Iris pigment epithelial cell (primary cell): ENCODE measurements at places on chromosomes 3 and 15.

DNA sequence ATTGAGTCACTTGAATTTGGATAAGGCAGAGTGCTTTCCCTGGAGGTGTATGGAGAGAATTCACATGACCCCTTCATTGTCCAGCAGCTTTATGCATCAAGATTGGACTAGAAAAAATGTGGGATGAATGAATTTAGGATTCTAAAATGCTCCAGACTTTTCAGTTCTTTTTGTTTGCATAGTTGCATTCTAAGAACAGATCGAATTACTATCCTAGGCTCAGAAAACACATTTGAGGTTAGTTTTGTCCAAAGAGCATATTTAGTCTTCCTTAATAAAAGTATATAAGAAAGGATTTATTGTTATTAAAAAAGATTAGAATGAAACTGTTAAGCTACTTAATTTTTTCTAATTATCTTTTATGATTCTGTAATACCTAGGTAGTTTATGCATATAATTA is 127.4 kb downstream of the UBE2E2 start:
- no peak for DNase-seq

DNA sequence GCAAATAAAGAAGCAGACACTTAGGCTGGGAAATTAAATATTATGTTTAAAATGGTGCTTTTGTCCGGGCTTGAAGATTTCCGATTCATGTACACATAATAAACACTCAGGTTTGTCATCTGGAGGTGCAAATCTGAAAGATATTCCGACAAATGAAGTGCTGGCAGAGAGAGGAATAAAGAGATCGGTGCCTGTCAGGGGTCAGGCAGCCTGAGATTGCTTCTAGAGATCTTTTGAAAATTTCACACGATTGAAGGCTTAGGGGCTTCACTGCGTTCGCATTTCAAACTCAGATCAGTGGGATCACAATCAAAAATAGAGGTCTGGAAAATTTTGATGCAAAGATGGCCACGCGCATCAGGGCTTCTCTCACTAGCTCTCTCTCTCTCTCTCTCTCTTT is 33.2 kb downstream of the NR2F2 start:
- DNase-seq: no peak

DNA sequence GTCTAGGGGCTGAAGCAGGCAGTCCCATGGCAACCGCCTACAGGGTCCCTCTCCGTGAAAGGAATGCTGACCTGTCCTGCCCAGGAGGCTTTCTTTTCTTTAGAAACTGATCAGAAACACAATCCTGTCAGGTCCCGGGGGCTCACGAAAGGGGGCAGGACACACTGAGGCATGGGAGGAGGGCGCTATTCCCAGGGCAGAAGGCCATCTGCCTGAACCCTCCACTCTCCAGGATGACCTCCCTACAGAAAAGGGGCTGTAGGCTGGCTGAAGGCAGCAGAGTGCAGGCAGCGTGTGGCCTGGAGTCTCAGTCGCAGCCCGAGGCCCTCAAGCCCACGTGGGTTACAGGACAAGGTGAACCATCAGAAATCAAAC is 18.4 kb upstream of the LRRK1 start:
- no peak for DNase-seq

- no peak for DNase-seq
These were observed 2.0 kb upstream of the GANC start for GRCh38 chr15:42270996-42271395.

- DNase-seq: no peak
These were observed 14.1 kb upstream of the TMEM115 start for GRCh38 chr3:50373146-50374051.

- no peak for DNase-seq
These were observed 1.6 kb downstream of the EIF4A2 start for GRCh38 chr3:186784820-186785494.

- no peak for DNase-seq
These were observed 12.2 kb upstream of the ALDH1A3 start for GRCh38 chr15:100867433-100867832.

DNA sequence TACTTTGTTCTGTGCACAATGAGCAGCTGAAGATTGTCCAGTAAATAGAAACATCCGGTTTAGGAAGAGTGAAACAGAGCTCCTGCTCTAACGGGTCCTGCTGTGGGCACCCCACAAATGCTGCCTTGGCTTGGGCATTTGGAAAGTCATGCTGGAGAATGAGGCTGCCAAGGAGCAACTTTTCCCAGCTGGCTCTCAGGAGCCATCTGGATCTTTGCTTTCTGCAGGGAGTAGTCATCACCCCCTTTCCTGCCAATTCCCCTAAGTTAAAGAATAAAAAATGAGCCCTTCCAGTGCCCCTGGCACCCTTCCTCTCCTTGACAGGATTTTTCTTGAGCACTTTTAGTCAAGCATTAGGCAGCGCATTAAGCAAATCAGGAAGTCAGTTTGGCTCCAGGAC is 90.0 kb downstream of the FAM43A start:
- no peak for DNase-seq

- no peak for DNase-seq
These were observed 13.3 kb upstream of the SH3BP5 start for GRCh38 chr3:15345608-15346137.

GRCh38 chr3:51385621-51386091 is 565 bp downstream of the MANF start:
- no peak for DNase-seq

DNA sequence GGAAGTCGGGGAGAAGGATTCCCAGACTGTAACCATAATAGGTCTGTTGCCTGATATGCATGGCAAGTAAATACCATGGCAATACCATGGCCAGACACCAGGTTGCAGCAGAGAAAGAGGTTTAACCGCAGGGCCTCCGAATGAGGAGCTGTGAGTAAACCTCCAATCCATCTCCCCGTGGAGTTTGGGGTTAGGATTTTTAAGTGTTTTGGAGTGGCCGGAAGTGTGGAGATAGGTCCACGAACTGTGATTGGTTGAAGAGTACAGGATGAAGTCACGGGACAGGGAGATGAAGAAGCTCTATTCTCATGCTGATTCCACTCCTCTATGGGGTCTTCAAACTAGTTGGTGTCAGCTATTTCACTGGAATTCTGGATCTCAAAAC is 127.9 kb downstream of the ST8SIA2 start:
- peak; percentile 67 for DNase-seq

- DNase-seq: peak; percentile 94
These were observed 5.8 kb downstream of the PRRT3 start for GRCh38 chr3:9946112-9947024.

DNA sequence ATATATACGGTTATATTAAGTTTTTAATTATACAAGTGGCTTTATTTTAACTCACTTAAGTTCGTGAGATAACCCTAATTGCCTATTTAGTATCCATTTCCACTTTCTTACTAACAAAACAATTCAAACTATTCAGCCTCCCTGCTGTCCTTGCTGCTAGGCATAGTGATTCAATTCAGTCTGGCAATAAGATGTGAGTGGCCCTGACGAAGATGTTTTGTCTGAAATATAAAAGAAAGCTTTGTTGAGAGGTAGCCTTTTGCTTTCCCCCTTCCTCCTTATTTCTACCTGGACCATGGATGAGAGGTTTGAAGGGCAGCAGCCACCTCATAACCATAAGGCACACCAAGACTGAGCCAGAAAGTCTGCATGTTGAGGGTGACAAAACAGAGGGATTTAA is 89.3 kb upstream of the TRIM42 start:
- no peak for DNase-seq

DNA sequence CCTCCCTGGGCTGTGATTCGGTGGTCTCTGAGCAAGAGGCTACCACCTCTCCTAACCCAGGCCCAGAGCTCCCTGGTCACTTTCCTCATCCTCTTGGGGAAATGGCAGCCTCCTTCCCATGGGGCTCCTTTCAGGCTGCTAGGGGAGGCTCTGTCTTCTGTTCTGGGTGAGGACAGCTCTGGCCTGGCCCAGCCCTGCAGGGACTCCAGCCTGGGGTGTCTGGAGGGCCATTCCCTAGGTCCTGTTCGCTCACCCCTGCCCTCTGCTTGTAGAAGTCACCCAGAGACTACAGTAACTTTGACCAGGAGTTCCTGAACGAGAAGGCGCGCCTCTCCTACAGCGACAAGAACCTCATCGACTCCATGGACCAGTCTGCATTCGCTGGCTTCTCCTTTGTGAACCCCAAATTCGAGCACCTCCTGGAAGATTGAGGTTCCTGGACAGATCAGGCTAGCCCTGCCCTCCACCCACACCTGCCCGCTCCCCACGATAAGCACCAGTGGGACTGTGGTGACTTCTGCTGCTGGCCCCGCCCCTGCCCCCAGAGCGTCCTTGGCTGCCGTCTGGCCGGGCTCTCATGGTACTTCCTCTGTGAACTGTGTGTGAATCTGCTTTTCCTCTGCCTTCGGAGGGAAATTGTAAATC is 30.9 kb downstream of the PRKCD start:
- DNase-seq: no peak

GRCh38 chr3:50442945-50443579 is 60.4 kb downstream of the CACNA2D2 start:
- DNase-seq: no peak

GRCh38 chr15:40906991-40907802 is 12.9 kb downstream of the VPS18 start:
- no peak for DNase-seq

DNA sequence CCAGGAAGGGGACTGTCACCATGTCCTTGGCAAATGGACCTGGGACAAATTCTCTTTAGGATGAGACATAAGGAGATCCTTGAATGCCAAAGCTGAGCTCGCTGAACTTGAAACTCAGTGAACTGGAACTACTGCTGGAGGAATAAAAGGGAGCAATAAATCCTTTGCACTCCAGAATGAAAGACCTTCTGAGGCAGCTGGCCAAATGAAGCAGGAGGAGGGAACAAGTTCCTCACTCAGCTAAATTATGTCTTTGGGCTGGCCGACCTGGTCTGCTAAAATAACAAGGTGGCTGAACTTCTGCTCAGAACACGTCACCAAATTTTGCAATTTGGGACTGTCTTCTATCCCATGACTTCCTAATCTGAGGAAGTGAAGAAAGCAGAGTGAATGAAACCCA is 314.7 kb downstream of the LPP start:
- peak; percentile 45 for DNase-seq

DNA sequence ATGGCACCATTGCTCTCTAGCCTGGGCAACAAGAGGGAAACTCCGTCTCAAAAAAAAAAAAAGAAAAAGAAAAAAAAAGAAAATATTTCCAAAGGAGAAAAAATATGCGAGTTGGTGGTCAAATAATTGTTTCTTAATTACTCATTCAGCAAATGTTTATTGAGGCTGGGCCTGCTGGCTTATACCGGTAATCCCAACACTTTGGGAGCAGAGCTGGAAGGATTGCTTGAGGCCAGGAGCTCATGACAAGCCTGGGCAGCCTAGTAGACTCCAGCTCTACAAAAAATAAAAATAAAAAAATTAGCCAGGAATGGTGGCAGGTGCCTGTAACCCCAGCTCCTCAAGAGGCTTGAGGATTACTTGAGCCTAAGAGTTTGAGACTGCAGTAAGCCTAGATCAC is 4.1 kb downstream of the KNL1 start:
- no peak for DNase-seq

DNA sequence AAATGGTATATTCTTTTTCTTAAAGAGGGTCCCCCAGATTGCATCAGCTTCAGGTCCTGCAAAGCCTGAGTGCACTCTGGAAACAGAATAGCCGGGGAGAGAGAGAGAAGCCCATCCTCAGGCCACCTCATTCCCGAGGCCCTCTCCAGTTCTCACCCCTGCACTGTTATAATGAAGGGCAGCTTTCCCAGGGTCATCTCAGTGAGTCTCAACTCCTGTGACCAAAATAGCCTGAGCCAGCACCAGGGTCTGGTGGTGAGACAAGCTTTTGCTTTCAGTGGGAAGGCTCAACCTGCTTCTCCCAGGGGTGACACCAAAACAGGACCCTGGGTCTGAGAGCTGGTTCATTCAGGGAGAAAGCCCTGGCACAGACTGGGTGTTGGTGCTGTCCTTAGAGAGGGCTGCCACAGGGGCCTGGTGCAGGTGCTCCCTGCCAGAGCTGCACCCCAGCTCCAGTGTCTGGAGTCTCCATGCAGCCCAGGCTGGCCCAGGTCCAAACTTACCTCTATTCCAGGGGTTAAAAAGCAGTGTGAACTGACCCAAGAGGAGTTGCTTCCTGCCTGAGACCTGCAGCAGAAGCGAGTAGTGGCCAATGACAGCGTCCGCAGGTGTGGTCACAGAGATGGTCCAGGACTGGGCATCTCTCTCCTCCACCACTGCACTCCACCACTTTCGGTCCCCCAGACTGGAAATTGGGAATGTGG is 6.1 kb downstream of the EPB42 start:
- no peak for DNase-seq

- no peak for DNase-seq
These were observed 66.1 kb downstream of the GJD2 start for GRCh38 chr15:34688699-34689098.

GRCh38 chr15:32098033-32098432 is 67.7 kb downstream of the CHRNA7 start:
- DNase-seq: no peak

GRCh38 chr3:126528419-126528799 is 4.5 kb downstream of the CHST13 start:
- DNase-seq: no peak

GRCh38 chr15:49467746-49468480 is 44.9 kb downstream of the FGF7 start:
- DNase-seq: peak; percentile 54

DNA sequence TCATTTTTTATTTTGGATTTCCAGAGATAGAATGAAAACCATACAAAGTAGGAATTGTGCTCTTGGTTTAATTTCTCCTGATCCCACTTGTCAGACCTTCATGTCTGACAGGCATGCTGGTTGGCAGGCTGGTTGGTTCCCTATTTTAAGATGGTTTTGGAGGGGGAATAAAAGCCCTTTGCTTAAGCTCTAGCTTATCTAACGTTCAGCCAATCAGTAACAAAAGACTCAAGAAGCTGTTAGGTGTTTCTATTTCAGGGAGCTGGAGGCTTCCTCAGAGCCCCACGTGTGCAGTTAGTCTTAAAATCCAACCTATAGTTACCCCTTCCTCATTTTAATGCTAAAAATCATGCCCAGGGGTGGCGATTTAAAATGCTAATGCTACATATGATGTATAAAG is 40.5 kb upstream of the XIRP1 start:
- no peak for DNase-seq

GRCh38 chr3:117200962-117201361 is 491.4 kb downstream of the TUSC7 start:
- DNase-seq: no peak

DNA sequence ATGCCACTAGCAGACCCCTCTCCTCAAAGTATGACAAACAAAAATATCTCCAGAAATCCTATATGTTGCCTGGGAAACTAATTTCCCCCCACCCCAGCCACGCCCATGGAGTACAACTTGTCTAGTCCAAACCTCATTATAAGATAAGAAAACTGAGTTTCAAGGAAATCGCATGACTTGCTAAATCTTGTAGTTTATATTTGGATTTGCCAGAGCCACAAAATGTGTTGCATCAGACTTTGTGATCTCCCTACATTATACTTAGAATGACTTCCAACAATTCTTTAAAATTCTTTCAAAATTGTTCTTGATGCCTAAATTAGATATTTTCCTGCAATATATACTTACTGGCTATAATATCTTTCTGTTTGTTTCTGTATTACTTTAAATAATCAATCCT is 1034.4 kb downstream of the IGSF11 start:
- DNase-seq: no peak

GRCh38 chr3:195269375-195270078 is 1.4 kb downstream of the XXYLT1 start:
- no peak for DNase-seq

- peak; percentile 56 for DNase-seq
These were observed 12.9 kb downstream of the SEC11A start for GRCh38 chr15:84702961-84703482.

- DNase-seq: no peak
These were observed 17.5 kb upstream of the EIF2B5 start for GRCh38 chr3:184117636-184118035.

GRCh38 chr3:52120556-52121463 is 33.4 kb downstream of the POC1A start:
- no peak for DNase-seq

- DNase-seq: no peak
These were observed 72.6 kb upstream of the IL12A start for GRCh38 chr3:159916052-159916451.
